Hippocampal formation (tissue), 2 donors: ENCODE measurements at places on chromosomes 2 and 18.

DNA sequence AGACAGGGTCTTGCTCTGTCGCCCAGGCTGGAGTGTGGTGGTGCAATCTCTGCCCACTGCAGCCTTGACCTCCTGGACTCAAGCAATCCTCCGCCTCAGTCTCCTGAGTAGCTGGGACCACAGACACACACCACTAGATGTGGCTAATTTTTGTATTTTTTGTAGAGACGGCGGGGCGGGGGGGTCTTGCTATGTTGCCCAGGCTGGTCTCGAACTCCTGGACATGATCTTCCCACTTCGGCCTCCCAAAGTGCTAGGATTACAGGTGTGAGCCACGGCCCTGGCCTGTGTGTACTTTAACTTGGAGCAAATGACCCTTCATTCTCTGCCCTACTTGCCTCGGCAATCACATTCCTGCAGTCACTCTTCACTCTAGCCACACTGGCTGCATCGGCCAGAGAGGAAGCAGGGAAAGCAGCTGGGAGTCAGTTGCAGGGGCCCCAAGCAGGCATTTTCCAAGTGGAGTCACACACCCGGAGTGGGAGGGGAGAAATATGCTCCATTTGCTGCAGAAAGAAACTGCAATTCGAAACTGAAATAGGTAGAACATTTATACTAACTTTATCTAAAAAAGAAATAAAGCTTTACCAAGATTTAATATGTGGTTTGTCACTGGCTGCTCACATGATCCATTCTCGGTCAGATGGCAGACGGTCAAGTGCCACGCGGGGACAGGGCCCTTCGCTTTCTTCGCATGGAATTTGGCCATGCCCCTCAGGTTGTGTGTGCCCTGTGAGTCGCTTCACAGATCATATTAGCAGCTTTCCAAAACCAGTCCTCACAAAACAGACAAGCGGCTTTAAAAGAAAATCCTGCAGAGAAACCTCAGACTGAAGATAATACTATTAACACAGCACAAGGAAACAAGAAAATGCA, 37.1 kb downstream of the FAM161A start:
- no peak for DNase-seq

- no peak for DNase-seq
Observed at GRCh38 chr2:25349397-25349796, 7.7 kb upstream of the DNMT3A start.

- no peak for DNase-seq
Observed at GRCh38 chr2:10964052-10964790, 52.5 kb downstream of the KCNF1 start.

GRCh38 chr2:7895289-7895688, 786.6 kb upstream of the ID2 start:
- DNase-seq: no peak

- no peak for DNase-seq
Observed at GRCh38 chr2:30232801-30233130, 1.4 kb downstream of the LBH start.
